GM19239 (cell line): ENCODE measurements at places on chromosomes 6 and 20.

GRCh38 chr20:33663161-33664084 lies 1.3 kb downstream of the C20orf144 start:
- DNase-seq, result peak; percentile 86

DNA sequence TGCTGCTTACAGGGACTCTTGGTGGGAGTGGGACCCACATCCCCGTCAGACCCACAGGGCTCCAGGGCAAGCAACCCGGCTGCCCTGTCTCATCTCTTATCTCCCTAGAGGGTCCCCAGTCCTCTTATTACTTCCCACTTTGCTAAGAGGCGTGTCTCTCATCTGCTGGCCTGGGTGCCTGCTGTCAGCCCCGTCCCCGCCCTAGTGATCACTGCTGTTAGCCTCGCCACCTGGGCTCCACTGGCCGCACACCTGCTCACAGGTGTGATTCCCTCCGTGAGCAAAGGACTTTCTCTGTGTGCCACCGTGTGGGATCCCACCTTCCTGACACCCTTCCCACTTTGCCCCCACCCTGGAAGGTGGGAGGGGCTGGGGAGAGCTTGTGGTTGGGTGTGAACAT lies 57.6 kb downstream of the TCP11 start:
- DNase-seq, result no peak

DNA sequence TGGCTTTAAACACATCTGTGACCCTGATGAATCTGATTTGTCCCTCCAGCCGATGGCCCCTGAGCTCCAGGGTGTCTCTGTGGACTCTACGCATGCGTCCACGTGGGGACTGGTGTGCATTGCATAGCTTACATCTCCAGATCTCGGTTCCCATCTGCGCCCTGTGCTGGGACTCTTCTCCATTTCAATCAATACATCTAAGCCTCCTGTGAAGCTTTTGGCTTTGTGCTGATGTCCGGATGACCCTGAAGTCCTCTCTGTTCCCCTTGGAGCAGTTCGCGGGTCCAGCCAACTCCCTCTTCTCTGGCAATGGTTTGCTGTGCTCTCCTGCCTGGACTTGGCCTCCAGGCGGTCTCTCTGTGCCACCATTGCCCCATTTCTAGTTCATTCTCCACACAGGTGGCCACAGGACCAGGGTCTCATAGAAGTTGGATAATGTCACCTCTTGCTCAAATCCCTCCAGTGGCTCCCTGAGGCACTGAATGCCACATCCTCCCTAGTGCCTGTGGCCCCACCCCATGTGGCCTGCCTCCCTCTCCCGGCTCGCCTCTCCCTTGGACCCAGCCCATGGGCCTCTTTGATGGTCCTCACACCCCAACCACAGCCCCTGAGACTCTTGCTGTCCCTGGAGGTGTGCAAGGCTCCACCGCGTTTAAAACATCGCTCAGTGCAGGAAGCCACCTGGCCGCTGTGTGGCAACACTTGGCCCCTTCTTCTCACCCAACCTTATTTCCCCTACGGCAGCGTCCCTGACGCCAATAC lies 155.4 kb downstream of the SYCP2 start:
- no peak for DNase-seq

DNA sequence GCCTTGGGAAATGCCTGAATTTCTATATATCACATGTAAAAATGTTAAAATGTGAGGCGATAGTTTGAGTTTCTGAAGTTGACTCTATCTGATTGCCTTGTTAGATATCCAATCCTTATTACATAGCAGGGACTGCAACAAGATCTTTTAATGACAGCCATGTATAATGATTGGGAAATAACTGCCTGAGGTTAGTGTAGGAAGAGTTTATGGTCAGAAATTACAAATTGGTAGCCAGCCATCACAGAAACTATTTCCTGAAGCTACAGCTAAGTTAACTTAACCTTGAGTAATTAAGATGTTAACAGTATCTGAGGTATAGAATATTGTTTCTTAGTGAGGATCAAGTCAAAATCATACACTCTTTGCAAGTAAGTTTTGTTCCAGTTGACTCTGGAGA lies 41.0 kb downstream of the AKIRIN2 start:
- no peak for DNase-seq

- DNase-seq, result no peak
Measured at GRCh38 chr6:154520280-154520679, 9.8 kb upstream of the CNKSR3 start.

DNA sequence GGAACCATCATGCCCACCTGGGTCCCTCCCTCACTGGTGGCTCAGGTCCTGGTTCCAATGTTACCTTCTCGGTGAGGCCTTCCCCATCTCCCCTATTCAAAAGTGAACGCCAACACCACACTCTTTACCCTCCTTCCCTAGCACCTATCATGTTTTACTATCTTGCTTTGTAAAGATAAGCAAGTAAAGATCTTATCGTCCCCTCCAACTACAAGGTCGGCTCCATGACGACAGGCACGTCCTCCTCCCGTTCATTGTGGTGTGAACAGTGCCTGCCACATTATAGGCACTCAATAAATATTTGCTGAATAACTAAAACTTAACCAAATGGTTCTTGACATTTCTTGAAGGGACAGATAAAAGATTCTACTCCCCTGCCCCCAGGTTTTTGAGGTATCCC lies 147.1 kb downstream of the PREX1 start:
- no peak for DNase-seq
